SJSA1 (cell line): ENCODE measurements at places on chromosomes 6 and 20. TPM values are rescaled to one million over a fixed set of nuclear protein-coding genes. Genes with fewer than 3 reads are reported as not detected.

- DNase-seq: no peak
These were observed 10.5 kb upstream of the ANGPT4 start for GRCh38 chr20:926670-927069.

GRCh38 chr6:71724456-71725125, 161.8 kb upstream of the RIMS1 start:
- DNase-seq: no peak

Gene OR2H2
- not detected in 2 replicates for total RNA-seq

Gene VEGFA
- 61.0 and 80.2 TPM in 2 replicates for total RNA-seq

DNA sequence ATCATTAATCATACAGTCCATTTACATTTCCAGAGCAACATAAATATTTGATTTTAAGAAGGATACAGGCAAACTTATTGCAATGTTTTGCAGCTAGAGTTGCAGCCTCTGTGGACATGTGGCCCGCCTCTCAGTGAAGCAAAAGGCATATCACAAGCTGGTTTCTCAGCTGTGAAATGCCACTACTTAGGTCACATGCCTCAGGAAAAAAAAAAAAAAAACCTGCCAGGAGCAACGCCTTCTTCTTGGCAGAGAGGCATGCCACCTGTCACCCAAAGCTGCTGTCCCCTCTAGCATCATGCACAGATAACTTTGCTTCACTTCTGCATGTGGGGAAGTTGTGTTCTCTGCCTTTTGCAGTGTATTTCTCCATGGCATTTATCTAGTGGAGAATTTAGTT, 18.5 kb downstream of the GRM1 start:
- no peak for DNase-seq

- no peak for DNase-seq
These were observed 217.8 kb downstream of the SLC35F1 start for GRCh38 chr6:118124851-118125250.

DNA sequence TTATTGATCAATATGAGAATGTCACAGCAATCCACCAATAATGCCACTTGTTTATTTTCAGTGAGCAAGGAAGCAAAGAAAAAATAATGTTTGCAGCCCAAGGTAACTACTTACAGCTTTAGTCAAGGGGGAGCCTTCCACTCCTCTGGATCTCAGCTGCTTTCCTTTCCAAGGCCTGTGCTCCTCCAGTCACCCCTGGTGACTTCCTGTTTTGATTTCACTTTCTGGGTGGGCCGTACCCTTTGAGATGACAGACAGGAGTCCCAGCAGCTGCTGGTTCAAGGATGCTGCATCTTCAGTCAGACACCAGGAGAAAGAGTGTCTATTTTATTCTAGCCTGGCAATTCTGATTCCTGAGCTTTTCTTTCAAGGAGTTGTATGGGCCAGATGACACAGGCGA, 5.6 kb upstream of the VNN2 start:
- no peak for DNase-seq

- DNase-seq: no peak
These were observed 192.7 kb downstream of the KHDC1L start for GRCh38 chr6:73032586-73032985.

Gene COL12A1
- total RNA-seq: 166 and 233 TPM in 2 replicates

DNA sequence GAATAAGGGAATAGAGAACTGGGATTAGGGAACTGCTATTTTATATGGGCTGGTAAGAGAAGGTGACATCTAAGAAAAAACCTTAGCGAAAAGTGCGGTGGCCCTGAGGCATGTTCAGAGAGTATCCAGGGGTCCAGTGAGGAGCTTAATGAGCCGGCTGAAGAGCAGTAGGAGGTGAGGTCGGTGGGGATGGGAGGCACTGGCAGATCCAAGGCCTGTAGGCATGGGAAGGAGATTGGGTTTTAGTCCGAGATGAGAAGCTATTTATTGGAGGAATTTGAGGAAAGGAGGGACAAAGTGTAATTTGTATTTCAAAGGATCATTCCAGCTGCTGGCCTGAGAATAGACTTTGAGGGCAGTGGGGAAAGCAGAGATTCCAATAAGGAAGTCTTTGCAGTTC, 123.8 kb downstream of the QKI start:
- no peak for DNase-seq

DNA sequence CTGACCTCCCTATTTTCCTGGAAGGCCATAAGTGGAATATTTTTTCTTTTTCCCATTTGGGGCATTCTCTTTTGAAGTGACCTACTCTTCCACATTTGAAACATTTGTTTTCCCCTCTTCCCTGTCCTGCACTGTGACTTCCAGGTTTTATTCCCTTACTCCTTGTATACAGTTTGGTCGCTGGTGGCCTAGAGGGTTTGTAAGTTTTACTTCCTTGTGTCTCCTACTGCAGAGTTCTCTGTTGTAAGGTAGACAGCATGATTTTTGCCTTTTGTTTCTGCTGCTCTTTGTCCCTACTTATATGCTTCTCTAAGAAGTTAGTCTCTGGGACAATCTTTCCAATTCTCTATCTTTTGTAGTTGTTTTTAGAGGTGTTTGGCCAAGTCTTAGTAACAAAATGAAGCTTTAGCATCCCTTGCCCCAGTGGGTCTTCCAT, 7.4 kb upstream of the ZNFX1 start:
- DNase-seq: no peak

Gene RBM12
- total RNA-seq: 59.2 and 64.1 TPM in 2 replicates
